Hematopoietic multipotent progenitor cell treated with erythropoietin and hydrocortisone succinate and interleukin-3 and kit ligand, for 6 days (in vitro differentiated cells): ENCODE measurements at places on chromosomes 13 and 19.

- no peak for DNase-seq
Measured at GRCh38 chr19:6127716-6128335, 7.6 kb upstream of the ACSBG2 start.

DNA sequence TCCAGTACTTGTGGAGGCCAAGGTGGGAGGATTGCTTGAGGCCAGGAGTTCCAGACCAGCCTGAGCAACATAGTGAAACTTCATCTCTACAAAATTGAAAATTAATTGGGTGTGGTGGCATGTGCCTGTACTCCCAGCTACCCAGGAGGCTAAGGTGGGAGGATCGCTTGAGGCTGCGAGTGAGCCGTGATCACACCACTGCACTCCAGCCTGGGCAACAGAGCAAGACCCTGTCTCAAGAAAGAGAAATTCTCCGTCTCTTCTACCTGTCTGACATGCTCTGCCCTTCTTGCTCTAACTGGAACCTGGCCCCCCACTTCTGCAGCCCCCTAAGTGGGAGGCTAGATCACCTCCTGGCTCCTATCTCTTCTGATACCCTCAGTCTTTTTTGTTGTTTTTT, 7.4 kb downstream of the EIF3K start:
- no peak for DNase-seq

DNA sequence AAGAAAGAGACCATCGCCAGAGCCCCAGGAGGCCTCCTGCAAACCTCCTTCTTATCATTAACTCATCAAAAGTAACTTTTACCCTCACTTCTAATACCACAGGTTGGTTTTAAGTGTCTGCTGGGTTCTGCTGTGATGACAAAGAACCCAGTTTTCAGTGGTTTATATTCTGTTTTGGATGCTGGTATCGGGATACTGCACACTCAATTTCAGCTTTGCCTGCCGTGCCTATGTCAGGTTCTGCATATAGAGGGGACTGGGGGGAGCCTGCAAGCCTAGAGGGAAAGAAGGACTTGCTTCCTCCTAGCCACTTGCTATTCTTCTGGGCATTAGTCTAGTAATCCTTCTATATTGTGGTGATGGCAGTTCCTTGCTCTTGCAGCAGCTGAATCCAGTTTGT, 242.4 kb downstream of the KCNRG start:
- no peak for DNase-seq

- DNase-seq = no peak
Measured at GRCh38 chr13:113393226-113393562, 29.3 kb upstream of the GRTP1 start.

- peak; percentile 23 for DNase-seq
Measured at GRCh38 chr19:10116085-10116865, 3.4 kb downstream of the EIF3G start.

DNA sequence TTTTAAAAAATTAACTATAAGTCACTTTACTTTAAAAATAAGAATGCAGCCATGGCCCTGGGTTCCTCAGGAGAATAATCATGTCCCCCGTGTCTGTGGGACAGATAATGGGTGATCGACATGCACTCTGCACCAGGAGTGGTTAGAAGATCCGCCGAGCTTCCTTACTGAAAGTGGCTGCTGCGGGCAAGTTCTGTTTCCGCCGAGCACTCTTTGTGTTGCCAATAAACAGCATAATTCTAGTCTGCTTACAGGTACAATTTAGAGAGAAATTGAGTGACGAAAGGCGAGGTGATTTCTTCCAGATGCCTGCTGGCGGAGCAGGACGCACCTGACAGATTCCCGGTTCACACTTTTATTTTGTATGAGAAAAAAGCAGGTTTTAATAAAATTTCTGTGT, 139.0 kb downstream of the SOX1 start:
- no peak for DNase-seq

- DNase-seq = no peak
Measured at GRCh38 chr13:53921473-53921872, 892.9 kb downstream of the OLFM4 start.

- DNase-seq = no peak
Measured at GRCh38 chr19:45352062-45352461, 11.5 kb downstream of the KLC3 start.

- no peak for DNase-seq
Measured at GRCh38 chr13:37173214-37173613, 67.8 kb upstream of the CSNK1A1L start.

GRCh38 chr13:105069106-105069505, 1466.4 kb downstream of the EFNB2 start:
- no peak for DNase-seq

DNA sequence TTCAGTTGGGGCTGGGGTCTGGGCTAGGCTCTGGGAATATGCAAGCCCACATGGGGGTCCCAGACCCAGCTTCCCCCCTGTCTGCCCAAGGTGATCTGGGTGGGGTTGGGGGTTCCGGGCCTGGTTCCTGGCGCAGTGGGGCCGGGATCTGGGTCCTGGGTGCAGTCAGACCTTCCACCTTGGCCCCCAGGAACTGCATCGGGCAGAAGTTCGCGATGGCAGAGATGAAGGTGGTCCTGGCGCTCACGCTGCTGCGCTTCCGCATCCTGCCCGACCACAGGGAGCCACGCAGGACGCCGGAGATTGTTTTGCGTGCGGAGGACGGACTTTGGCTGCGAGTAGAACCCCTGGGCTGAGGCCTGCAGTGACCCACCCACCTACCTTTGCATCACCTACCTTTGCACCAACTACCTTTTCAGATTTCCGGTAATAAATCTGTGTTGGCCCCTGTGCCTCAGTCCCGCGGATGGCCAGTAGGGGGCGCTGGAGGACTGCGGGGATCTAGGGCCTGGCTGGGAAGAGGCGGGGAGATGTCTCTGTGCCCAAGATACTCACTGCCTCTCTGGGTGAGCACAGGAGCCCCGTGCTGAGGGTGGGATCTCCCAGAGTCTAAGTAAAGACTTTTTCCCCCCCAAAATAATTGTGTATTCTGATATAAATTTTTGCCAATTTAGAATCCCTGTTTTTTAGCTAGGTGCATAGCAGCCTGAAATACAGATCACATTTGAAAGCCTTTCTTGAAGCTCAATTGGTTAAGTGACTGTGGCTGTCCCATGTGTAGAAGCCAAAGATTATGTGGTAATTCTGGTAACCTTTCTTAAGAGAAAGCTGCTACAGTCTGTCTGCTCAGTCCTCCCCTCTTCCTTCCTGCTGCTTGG, 11.5 kb upstream of the CYP4F3 start:
- peak; percentile 86 for DNase-seq

- DNase-seq = peak; percentile 53
Measured at GRCh38 chr19:35993923-35994598, 927 bp upstream of the SDHAF1 start.

- no peak for DNase-seq
Measured at GRCh38 chr13:53054569-53054968, 26.0 kb downstream of the OLFM4 start.

- peak; percentile 69 for DNase-seq
Measured at GRCh38 chr13:51849145-51850101, 4.4 kb upstream of the TMEM272 start.

- DNase-seq = peak; percentile 96
Measured at GRCh38 chr19:6801485-6802086, 29.1 kb downstream of the VAV1 start.

- DNase-seq = peak; percentile 23
Measured at GRCh38 chr13:74061926-74062595, 72.1 kb downstream of the KLF12 start.

GRCh38 chr19:33235996-33236350, 10.3 kb upstream of the SLC7A10 start:
- DNase-seq = no peak

DNA sequence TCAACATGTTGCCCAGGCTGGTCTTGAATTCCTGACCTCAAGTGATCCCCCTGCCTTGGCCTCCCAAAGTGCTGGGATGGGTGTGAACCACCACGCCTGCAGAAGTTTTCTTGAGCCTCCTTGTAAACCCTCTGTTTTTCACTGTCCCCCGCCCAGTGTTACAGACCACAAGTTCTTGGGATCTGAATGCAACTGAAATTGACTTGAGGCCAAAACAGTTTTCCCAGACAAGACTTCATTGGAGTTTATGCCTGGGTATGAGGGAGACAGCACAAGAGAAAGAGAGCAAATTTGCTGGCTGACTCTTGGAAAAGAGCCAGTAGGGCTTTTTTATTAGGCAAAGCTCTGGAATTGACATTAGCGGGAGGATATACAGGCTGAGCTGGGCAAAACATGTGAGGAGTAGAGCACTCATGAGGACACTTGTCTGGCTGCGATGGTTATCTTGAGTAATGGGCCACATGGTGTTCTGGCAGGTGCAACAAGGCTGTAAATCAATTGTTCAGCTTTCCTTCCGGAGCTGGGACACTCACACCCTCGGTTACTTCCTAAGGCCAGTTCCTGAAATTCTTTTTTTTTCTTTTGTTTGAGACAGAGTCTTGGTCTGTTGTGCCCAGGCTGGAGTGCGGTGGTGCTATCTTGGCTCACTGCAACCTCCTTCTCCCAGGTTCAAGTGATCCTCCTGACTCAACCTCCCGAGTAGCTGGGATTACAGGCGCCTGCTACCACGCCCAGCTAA, 12.7 kb upstream of the HNRNPL start:
- peak; percentile 75 for DNase-seq

- peak; percentile 55 for DNase-seq
Measured at GRCh38 chr19:45768655-45768983, 433 bp downstream of the SIX5 start.

GRCh38 chr19:17125728-17126677, 50.4 kb downstream of the MYO9B start:
- peak; percentile 70 for DNase-seq

DNA sequence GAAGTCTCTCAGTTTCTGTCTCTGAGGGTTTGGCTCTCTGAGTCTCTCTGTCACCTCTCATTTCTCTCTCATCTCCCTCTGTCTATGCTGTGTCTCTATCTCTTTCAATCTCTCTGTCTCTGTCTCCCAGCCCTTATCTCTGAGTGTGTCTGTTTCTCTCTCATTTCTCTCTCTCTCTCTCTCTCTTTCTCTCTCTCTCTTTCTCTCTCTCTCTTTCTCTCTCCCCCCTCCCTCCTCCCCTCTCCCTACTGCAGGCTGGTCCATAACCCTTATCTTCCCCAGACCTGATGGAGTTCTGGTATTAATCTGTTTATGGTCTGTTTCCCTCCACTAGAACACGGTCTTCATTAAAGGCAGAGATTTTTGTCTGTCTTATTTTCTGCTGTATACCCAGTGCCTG, 1.3 kb upstream of the PVR start:
- DNase-seq = peak; percentile 56

DNA sequence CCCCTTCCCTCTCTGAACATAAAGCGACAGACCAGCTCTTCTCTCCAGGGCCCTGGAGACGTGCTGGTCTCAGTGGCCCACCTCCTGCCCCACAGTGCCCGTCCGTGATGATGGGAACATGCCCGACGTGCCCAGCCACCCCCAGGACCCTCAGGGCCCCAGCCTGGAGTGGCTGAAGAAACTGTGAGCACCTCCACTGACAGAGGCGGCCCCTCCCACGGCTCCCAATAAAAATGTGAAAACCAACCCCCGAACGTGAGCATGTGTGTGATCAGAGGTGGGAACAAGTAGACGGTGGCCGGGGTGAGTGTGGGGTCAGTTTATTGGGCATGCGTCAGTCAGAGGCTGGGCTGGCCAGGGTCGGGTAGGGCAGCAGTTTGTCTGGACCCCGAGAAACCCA, 4.1 kb downstream of the NDUFA3 start:
- DNase-seq = no peak

- no peak for DNase-seq
Measured at GRCh38 chr13:113783966-113784644, 25.1 kb downstream of the TMEM255B start.
